Adrenal gland (tissue), 19 donors: ENCODE measurements at places on chromosomes 4 and X.

DNA sequence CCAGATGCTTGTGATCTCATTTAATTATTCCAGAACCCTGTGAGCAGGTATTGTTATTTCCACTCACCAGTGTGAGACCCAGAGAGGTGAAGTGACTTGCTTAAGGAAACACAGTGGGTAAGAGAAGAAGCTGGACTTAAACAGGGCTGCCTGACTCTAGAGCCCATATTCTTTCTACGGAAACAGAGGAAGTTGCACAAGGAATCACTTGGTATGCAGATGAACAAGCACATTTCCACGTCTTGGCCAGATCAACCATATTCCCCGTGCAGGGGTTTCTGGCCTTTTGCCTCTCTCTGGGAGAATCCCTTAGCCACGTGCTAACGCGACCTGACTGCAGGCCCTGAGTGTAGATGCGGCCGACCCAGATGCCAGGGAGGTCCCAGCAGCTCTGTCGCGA is 195.5 kb upstream of the ATP6AP2 start:
- no peak for DNase-seq

- no peak for DNase-seq
Measured at GRCh38 chrX:18278449-18278848, 57.8 kb upstream of the BEND2 start.

DNA sequence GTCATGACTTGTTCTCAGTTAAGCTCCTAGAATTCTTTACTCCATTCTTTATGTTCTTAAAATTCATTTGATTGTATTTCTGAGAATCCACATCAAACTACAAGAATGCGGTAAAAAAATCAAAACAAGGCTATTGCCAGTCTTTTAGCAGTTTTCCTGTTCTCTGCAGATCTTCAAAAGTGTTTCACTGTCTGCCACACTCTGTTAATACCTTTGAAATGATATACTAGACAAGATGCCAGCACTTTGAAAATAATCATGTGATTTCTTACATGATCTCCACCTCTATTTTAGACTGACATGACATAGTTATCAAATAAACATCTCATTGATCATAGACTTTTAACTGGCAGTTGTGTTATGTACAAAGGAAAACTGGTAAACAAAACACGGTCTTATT is 30.1 kb upstream of the GPRIN3 start:
- no peak for DNase-seq

DNA sequence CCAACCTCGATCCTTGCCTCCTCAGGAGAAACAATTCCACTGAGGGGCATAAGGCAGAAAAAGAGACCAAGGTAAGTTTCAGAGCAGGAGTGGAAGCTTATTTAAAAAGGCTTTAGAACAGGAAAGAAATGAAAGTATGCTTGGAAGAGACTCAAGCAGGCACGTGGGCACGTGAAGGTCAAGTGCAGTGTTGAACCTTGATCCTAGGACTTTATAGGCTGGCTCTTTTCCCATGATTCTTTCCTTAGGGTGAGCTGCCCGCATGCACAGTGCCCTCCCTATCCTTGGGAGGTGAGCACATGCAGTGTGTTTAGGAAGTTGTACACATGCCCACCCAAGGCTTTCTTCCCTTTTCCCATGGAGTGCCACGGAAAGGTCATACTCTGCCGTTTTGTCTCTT is 4.0 kb upstream of the PI4K2B start:
- DNase-seq = no peak

DNA sequence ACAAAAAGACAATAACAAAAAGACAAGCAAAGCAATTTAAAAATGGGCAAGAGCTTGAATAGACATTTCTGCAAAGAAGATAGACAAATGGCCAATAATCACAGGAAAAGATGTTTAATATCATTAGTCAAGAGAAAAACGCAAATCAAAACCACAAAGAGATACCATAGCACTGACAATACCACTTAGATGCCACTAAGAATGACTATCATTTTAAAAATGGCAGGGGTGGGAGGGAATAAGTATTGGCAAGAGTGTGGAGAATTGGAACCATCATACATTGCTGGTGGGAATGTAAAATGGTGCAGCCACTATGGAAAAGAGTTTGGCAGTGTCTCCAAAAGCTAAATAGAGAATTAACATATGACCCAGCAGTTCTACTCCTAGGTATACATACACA is 15.1 kb upstream of the EXOC1 start:
- DNase-seq = no peak

DNA sequence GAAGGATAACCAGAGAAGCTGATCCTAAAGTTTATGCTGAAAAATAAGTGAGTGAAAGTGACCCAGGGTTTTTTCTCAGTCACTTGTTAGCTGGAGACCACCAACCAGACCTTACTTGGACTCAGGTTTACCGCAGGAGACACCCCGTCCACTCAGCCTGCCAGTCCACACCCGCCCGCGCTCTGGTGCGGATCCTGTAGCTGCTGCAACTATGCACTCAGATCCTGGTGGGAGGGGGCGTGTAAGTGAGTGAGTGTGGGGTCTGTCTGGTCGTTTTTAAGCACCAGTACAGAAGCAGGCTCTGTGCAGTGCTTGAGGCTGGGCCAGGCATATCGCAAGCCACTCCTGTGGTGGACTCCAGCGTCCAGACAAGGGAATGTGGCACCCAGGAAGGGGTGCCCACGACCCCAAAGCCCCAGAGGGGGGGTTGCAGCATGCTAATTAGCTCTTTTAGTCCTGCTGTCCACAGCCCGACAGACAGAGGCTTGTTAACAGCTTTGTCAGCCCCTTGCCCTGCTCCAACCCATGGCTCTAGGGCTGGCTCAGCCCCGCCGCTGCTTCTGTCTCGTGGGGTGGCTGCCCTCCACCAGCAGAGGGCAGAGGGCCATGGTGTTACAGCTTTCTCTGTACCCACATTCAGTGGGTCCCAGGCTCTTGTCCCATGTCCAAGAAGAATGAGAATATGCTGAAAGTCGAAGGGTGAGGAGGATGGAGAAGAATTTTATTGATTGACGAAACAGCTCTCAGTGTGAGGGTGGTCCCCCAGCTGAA is 40.4 kb upstream of the PPP1R2C start:
- DNase-seq = no peak

- no peak for DNase-seq
Measured at GRCh38 chr4:38904090-38904666, 36.6 kb downstream of the FAM114A1 start.

- peak; percentile 62 for DNase-seq
Measured at GRCh38 chr4:77385124-77385969, 220.3 kb upstream of the CXCL13 start.

- DNase-seq = no peak
Measured at GRCh38 chrX:142831961-142832530, 193.7 kb upstream of the SPANXN4 start.

- no peak for DNase-seq
Measured at GRCh38 chrX:151896734-151897474, 15.8 kb upstream of the MAGEA4 start.

DNA sequence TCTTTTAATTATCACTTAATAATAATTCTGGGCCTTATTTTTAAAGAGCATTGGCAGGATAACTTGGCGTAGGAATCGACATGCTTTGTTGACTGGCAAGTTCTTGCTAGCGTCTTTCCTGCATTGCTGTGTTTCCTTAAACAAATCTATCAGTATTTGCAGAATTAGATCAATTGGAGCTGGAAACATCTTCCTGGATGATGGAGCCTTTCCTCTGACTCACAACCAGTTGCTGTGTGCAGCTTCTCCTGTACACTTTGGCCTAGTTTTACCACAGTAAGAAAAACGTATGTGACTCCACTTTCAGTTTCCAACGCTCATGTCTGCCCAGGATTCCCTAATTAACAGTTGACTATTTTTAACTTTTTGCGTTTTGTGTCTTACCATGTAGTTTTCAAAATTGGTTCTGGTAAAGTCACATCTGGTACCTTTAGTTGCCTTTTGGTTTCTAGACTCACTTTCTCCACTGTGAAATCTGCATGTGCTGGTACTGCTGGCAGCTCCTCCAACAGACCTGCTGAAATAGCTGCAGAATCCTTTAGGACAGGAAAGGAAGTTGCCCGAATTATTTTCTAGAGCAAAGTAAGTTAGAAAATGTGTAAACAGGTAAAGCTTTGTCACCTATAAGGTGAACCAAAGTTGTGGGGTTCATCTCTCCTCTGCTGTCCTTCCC is 553.2 kb upstream of the FAT1 start:
- no peak for DNase-seq

DNA sequence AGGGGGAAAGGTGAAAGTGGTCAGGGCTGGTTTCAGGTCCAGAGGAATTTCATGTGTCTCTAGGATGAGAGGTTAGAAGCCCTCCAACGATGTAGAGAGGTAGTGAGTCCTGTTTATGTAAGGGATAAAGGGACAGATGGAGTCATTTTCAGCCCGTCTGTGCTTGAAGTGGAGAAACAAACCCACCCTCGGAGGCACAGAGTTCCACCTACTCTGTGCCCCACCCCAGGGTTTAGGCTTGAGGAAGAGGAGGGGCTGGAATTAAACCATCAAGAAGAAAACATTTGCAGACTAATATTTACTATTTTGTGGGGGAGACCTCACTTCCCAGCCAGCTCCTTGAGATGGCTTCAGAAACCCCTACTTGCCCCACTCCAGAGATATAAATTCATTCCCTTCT is 868 bp upstream of the GNL3L start:
- no peak for DNase-seq

DNA sequence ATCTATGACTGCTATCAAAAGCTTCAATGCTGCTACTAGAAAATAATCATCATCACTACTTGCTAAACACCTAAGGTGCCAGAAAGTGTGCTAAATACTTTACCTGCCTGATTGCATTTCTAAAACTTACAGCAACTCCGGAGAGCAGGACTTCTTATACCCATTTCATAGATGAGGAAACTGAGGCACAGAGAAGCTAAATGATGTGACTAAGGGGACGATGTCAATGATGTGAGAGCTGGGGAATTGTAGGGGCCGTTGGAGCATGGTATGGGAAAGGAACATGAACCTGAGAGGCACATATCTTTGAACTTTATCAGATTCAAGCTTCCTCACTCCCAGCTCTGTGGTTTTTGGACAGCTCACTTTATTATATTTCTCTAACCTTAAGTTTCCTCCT is 38.7 kb downstream of the CCKAR start:
- DNase-seq = no peak

DNA sequence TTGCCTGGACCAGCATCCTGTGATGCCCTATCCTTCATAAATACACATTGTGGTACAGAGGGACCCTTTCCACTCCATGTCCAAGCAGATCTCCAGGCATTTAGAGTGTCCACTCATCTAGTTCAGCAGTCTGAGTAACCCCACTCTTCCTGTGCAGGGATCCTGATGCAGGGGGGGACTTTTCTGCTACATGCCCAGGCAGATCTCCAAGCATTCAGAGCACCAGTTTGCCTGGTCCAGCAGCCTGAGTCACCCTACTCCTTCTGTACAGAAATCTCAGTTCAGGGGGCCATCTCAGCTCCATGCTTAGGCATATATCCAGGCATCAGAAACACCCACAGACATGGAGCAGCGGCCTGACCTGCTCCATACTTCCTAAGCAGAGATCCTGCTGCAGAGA is 1089.8 kb downstream of the FAT4 start:
- DNase-seq = no peak

GRCh38 chrX:139932073-139932900 is 566 bp downstream of the ATP11C start:
- DNase-seq = peak; percentile 32

DNA sequence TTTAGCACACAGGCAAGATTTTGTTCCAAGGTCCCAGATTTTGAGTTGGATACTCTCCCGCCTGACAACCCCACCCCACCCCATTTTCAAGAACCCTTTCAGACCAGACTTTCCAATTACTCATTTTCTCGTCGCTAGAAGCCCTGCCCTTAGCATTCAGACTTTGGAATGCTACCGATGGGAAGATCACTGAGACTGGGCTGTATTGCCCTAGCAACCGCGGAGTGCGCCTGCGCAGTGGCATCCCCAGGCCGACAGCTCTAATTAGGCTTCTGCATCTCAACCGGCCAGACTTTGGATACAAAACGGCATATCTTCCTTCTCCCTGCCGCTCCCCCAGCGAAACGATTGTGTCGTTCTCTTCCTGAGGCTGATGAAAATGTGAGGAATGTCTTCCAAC is 3.4 kb downstream of the MAGEE2 start:
- no peak for DNase-seq
